ENCODE measurements at places on chromosomes 6 and 20.

GRCh38 chr6:160036790-160037206 is 67.9 kb downstream of the IGF2R start:
- DNase-seq, result no peak

DNA sequence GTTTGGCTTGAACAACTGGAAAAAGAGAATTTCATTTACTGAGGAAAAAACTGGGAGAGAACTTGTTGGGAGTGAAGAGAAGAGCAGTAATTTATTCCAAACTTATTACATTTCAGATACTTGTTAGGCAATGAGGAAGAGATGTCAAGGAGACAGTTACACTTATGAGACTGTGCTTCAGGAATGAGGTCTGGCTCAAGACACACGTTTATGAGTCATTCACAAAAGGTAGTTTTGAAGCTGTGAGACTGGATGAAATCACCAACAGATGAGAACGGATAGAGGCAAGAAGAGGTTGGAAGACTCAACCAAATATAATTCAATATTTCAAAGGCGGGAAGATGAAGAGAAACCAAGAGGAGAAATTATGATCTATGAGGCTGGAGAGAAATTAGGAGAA is 70.6 kb upstream of the DEFB112 start:
- no peak for DNase-seq

DNA sequence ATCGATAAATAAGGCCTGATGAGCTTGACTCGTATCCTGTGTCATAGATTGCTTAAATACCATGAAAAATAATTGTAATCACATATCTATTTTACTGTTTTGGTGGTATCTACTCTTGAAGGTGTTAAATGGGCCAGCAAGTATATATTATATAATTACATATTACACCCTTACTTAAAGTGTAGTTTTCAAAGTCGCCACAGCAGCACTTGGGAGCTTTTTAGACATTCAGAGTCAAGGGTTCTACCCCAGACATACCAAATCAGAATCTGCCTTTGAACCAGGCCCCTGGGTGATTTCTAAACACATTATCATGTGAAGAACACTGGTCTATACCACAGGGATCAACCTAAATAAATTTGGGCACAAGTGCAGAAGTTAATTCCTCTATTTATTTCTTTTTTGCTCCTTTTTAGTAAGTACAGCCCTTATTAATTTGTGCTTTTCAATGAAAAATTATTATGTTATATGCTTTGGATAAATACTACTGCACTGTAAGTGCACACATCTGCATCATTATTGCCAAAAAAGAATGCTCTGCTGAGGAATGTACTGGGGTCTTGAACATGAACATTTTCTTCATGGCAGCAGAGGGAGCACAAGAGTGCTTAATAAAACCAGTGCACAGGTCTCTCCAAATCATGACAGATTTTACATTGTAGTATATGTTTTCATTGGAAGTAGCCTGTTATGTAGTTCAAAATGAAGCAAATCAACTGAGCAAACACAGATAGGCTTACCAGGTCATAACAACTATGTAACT is 3.1 kb upstream of the ATXN1 start:
- no peak for DNase-seq

- no peak for DNase-seq
Observed at GRCh38 chr6:10528158-10528981, 7.2 kb downstream of the GCNT2 start.

- no peak for DNase-seq
Observed at GRCh38 chr6:165186041-165186440, 123.4 kb downstream of the C6orf118 start.

DNA sequence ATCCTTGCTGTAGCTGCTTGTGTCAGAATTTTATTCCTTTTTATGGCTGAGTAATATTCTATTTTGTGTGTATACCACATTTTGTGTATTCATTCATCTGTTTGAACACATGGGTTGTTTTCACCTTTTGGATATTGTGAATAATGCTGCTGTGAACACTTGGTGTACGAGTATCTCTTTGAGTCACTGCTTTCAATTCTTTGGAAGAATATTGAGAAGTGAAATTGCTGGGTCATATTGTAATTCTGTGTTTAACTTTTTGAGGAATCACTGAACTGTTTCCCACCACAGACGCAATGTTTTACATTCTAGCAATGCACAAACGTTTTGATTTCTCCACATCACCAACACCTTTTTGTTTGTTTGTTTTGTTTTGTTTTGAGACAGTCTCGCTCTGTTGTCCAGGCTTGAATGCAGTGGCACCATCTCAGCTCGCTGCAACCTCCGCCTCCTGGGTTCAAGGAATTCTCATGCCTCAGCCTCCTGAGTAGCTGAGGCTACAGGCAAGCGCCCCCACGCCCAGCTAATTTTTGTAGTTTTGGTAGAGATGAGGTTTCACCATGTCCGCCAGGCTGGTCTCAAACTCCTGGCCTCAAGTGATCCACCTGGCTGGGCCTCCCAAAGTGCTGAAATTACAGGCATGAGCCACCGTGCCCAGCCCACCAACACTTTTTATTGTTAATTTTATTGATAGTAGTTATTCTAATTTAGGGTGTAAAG is 21.7 kb downstream of the CPXM1 start:
- no peak for DNase-seq

DNA sequence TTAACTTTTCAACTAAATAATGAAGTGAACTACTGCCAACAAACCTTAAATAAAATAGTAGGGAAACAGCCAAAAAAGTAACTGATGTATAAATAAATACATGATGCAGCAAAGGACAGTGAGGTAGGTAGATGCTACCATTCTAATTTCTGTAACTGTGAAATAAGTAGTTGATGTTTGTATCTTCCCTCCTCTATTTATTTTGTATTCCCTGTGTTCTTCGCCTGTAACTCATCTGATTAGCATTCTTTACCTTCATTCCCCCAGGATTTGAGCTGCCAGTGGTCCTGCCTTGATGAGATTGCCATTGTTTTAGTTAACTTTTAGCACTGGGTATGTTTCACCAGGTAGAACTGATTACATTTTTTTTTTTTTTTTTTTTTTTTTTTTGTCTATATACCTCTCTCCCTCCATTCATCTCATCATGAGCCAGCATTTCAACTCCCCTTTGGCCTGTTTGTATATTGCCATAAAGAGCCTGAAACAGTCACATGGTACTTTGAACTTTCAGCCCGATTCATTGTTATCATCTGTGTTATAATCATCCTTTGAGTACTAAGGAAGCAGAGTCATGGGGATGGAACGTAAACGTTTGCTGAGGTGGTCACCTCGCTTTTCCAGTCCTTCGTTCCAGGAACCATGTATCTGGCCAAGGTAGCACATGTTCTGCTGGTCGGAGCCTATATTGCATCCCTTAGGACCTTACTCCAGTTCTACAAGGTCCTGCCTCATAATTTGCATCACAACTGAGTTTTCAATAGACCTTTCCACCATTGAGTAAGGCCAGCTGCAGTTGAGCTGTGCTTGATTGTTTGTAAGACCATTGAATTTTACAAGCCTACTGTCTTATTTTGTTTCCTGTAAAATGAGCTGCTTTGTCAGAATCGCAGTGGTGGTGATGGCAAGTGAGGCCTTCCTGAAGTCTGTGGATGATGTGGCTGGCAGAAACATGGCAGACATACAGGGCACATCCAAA is 107.6 kb downstream of the JAG1 start:
- DNase-seq, result no peak

- DNase-seq, result no peak
Observed at GRCh38 chr20:12175538-12175937, 257.8 kb downstream of the BTBD3 start.

DNA sequence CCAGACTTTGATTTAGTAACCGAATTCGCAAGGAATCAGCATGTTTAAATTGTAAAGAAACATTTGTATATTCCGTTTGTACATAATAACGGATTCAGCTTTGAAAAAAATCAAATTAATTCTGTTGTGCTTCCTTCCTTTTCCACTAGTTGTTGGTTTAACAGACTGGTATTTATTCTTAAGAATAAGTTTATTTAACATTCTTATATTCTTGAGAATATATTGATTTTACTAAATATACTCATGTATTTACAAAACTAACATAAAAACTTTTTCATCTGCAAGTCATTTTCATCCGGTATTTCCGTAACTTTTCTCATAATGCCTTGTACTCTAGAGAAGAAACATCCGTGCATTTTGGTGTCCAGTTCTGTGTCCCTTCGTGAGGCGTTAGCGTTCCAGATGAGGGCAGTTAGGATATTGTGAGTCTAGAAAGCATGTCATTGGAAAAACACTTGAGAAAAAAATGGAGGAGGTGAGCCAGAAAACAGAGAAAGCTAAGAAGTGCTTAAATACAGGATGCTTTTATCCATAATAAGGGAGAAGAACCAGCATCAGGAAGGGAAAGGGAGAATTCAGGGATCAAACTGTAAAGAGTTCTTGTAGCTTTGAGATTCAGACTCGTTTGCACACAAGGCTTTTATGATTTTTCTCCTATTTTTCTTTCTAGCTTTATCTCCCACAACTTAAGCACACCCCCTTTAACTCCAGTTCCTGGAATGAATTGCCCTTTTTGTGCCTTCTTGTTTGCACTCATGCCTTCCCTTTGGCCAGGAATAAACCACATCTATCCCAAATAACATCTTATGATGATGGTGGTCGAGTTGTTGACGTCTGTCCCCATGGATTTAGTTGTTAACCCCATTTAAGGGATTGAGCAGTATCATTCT is 1.8 kb downstream of the WRNIP1 start:
- DNase-seq, result no peak

- no peak for DNase-seq
Observed at GRCh38 chr6:12645941-12646340, 70.6 kb upstream of the PHACTR1 start.

GRCh38 chr20:44573501-44573869 is 8.9 kb upstream of the PKIG start:
- DNase-seq, result no peak

GRCh38 chr20:57003012-57003411 is 263.4 kb downstream of the BMP7 start:
- no peak for DNase-seq

GRCh38 chr20:15840636-15841301 is 732.5 kb downstream of the KIF16B start:
- DNase-seq, result no peak

- no peak for DNase-seq
Observed at GRCh38 chr6:113873043-113873667, 16.0 kb downstream of the MARCKS start.

DNA sequence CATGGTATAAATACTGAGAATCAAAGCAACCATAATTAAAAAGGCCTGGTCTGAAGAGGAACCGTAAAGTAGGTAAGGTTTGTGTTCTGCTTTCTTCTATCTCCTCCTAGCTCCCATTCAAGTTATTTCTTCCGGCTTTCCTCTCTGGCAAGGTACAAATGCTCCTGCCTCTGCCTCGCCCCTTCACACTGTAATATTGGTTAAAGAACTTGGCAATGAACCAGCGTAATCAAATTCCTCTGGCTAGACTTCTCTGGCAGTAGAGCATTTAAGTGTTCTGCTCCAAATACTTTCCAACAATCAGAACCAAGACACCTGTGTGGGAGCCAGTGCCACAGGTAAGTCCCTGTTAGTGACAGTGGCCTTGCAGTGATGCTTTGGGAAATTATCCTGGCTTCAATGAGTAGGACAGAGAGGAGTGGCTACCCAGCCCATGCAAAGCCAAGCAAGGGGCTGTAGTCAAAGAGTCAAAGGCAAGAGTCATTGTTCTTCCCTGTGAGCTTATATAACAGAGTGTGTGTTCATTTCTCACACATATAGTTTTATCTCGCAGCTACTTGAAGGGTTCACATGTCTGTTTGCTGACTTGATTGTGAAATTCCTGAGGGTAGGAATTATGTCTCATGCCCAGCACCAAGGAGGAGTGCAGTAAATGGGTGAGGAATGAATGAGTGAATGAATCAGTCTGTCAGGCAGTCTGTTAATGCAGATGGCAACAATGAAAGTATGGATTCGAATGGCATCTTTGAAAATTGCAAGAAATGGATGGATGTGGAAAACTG is 329.3 kb downstream of the NRN1 start:
- no peak for DNase-seq

- no peak for DNase-seq
Observed at GRCh38 chr6:152391179-152391880, 245.8 kb downstream of the SYNE1 start.

DNA sequence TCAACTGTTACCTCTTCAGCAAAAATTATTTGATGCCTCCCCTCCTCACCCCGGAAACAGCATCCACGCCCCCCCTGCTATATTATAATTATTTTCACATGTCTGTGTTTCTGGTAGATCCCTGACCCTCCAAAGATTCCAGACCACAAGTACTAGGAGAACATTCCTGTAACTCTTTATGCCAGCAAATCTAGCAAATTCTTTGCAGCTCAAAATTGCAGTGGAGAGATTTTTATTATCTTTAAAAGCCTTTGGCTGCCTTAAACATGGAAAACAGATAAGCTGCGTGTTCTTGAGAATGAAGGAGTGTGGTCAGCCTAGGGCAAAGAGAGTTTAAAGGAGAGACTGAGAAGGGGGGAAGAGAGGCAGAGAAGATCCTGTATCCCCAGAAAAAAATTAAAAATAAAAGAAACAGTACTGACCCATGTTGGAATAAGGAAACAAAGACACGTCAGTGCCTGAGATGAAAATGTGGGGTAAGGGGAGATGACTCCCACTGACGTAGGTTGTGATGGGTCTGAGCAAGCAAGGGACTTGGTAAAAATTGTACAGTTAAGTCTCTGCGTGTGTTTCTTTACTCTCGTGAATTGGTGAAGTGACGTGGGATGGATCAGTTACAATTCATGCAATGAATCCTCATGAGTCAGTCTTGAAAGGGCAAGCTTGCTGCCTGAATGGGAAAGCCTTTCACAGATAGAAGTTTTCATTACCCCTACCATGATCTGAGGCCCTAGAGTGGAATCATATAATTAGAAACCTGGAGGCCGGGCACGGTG is 8.3 kb downstream of the ID4 start:
- DNase-seq, result no peak

GRCh38 chr6:111417946-111418345 is 65.1 kb downstream of the REV3L start:
- no peak for DNase-seq

DNA sequence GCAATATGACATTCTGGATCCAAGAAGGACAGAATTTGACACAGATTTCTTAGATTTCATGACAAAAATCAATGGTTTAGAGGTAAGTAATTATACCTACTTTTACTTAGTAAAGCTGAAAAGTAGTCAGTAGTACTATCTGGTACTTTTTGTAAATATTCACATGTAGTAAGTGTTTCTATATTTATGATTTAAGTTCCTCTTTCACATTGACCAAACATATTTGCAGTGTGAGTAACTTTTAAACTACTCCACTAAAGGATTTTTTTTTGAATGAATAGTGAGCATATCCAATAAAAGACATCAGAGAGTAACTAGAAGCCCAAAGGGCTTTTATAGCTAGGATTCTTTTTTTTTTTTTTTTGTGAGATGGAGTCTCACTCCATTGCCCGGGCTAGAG is 60.8 kb downstream of the DNAH8 start:
- DNase-seq, result no peak
